ENCODE measurements at places on chromosomes 1 and 21.
A peak's percentile ranks its signal among the peaks of the same experiment; 100 is the strongest.

DNA sequence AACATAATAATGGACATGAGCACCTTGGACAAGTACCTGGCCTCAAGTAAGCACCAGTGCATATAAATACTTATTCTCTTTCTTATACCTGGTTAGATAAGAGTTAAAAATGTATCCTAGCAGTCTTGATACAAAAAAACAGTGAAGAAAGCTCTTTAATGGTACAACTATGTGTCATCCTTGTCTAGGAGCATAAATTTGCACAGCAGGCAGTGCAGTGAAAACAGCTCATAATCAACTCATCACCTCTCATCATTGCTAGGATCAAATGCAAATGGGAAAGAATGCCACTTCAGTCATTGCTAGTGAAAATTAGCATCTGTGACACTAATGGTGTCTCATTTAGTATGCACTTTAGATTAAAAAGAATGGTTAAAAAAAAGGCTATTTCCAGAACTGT is 7.6 kb downstream of the SAMSN1 start:
- no peak for DNase-seq

DNA sequence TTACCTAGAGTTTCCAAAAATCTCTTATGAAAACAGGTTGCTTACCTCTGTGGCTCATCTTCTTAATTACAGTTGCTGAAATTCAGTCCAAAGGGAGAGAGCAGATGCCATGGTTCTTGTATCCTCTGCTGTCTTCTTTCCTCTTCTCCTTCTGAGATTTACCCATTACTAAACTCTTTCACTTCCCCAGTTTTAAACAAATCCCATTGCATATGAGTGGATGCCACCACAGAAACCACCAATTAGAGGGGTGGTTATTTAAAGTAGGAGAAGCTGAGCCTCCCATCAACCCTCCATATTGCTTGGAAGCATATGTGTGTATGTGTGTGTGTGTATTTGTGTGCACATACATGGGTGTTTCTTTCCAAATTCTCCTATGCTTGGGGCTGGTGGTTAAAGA is 128.5 kb upstream of the KCNK1 start:
- DNase-seq: no peak

DNA sequence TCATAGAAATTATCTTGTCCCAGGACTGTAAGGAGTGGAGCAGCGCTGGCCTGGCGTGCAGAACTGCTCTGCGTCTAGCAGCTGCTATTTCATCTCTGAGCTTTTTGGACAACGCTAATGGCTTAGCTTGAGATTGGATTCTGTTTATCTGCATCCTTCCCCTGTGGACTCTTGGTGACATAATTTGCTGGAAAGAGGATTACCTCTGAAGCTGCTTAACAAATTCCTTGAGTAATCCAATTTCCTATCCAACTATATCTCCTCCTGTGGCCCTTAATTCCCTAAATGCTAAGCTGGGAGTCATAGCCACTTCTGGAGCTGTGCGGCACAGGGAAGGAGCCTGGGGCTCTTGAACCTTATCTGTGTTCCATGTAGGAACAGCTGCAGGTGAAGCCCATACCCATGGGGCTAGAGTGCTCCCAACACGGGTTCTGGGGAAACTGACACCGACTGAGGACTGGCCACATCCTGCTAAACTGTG is 43.2 kb downstream of the IL6R start:
- DNase-seq: peak; percentile 89

- no peak for DNase-seq
These were observed 369.6 kb upstream of the USP24 start for GRCh38 chr1:55584526-55585401.

DNA sequence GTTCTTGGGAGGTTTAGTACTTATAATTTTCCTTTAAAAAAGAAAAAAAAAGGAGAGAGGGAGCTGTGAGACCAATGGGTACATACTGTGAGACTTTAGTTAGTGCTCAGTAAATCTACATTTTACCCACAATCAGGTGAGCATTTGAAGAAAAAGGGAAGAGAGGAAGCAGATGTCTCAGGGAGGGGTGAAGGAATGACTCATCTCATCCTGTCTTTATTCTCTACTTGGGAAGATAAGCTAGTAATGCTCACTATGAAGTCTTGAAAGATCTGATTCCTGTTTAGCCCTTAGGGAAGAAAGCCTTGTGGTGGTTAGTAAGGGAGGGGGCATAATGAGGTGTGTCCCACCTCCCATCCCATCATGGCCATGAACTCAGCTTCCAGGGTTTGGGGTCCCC is 112.6 kb downstream of the PLD5 start:
- DNase-seq: no peak

DNA sequence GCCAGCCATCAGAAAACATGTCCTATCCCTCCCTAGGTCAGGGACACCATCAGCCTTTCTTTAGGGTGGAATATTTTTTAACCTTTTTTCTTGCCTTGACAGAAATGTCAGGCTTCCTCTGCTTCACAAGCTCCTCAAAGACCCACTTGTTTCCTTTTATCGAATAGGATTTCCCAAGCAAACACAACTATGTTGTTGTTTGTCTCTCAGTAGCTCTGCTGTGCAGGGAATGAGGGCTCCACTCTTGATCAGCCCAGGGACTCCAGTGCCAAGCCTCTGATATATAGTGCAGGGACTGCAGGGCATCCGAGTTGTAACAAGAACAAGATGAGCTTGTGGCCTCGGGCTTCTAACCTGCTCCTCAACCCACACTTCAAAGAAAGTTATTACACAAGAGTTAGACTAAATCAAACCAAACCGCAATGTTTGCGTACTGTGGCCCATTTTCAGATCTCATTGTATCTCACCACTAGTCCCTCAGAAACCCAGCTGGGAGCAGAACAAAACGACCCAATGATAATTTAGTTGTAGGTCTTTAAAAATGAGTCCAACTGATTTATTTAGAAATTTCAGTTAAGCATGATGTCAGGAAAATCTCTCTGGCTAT is 108.1 kb downstream of the ATG4C start:
- DNase-seq: no peak

DNA sequence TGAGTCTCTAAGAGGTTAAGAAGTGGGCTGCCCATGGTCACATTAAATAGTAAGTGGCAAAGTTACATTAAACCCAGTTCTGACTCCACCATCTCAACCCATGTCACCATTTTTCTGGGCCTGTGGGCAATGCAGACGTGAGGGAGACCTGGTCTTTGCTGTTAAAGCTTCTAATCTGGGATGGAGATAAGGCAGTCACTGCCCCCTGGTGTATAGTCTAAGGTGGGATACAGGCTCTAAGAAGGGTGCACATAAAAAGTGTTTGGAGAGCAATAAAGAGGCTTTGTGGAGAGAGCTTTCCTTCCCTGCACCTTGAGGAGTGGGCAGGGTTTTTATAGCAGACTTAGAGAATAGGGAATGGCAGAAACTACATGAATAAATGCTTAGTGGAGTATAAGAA is 141.3 kb downstream of the ROR1 start:
- peak; percentile 63 for DNase-seq

DNA sequence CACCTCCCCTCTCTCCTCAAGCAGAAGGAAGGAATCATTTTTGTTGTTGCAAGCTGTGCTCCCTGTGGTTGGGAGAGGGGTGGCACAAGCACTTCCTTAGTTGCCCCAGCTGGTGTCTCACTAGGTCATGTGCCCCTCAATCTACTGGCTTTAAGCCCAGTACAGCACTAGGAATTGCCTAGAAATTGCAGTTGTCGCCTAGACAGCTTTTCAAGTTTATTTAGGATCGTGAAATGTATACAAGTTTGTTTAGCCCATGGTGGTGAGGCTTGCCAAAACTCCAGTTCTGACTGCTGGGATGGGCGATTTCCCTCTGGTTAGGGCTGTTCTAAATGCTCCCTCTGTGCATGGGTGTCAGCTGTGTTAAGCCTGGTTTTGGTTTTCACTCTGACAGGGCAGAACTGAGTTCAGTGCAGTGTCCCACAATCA is 126.8 kb upstream of the ZNF644 start:
- peak; percentile 62 for DNase-seq

- no peak for DNase-seq
These were observed 66.8 kb downstream of the EPB41 start for GRCh38 chr1:28981210-28981609.

Measured in SJCRH30 (cell line).